Right renal pelvis (tissue), 4 donors: ENCODE measurements at places on chromosomes 7 and 10. TPM values are rescaled to one million over a fixed set of nuclear protein-coding genes. Genes with fewer than 3 reads are reported as not detected.

GRCh38 chr10:86390337-86391120, 23.9 kb upstream of the GRID1 start:
- DNase-seq: no peak

- no peak for DNase-seq
These were observed 164.2 kb upstream of the PITRM1 start for GRCh38 chr10:3336673-3337293.

DNA sequence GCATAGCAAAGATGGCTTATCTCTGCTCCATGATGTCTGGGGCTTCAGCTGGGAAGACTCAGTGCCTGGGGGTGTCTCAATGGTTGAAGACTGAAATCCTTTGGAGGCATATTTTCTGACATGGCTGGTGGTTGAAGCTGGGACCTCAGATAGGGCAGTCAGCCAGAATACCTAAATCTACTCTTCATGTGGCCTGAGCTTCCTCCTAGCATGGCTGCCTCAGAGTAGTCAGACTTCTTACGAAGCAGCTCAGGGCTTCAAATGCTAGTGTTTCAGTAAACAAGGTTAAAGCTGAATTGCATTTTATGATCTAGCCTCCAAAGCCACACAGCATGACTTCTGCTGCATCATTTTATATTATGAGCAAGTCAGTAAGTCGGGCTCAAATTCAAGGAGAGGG, 2.6 kb upstream of the BRAF start:
- no peak for DNase-seq

DNA sequence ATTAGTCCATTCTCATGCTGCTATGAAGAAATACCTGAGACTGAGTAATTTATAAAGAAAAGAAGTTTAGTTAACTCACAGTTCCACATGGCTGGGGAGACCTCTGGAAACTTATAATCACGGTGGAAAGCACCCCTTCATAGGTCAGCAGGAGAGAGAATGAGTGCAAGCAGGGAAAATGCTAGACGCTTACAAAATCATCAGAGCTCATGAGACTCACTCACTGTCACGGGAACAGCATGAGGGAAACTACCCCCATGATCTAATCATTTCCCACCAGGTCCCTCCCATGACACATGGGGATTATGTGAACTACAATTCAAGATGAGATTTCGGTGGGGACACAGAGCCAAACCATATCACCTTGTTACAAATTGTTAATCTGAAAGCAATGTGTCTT, 15.8 kb downstream of the TAS2R39 start:
- no peak for DNase-seq

DNA sequence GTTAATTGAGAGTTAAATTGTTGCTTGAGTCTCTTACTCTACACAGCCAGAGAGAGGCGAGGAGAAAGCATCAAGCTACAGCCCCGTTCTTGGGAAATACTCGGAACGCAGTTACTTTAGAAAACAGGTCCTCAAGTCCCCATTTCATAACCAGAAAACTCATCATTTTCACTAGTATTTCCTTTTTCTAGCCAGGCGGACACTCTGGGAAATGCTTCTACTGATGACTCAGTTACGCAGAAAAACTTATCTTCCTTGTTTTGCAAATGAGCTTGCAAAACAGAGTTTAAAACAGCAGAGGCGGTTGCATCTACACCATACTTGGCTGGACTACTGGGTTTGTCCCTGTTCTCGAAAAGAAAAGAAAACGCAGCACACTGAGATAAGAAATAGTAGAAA, 111.4 kb upstream of the FGFR2 start:
- no peak for DNase-seq

GRCh38 chr7:144545330-144545729, 141.8 kb upstream of the NOBOX start:
- DNase-seq: no peak

DNA sequence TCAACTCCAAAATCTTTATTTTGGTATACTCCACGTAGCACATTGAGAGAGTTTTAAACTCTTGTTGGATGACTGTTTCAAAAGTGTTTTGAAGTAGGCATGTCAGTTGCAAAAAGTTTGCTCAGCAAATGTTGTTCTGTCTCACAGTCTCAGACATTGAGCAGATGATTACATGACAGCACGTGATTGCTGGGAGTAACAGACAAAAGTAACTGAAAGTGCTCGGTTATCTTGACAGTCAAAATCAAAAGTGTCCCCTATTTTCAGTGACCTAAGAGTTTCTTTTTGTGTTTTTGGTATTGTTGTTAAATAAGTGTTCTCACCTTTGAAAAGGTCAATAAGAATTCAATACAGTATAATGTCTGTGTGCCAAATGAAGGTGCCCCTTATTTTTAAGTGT, 84.3 kb downstream of the CFTR start:
- no peak for DNase-seq

- DNase-seq: no peak
These were observed 143.7 kb downstream of the SLIT1 start for GRCh38 chr10:97042081-97042480.

DNA sequence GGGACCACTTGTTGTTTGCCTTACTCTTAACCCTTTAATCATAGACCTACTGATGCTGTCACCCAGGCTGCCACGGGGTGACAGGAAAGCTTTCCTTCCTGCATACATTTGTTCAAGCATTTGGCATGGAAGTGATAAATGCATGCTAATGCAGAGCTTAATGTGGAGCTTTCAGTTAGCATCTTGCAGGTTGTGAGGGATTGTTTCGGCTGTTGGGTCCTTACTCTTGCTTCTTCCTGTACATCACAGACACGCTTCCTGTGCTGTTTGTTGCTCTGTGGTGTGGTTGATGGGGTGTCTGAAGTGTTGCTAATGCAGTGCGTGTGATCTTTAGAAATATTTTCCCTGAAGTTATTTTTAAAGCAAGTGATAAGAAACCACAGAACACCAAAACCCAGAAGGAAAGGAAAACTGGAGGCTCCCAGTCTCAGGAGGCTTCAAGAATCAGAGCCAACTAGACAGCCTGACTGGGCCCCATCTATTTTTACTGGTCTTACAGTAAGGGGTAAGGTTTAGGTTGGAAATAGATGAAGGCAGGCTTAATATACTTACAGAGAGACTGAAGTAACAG, 143.1 kb downstream of the CHN2 start:
- no peak for DNase-seq

DNA sequence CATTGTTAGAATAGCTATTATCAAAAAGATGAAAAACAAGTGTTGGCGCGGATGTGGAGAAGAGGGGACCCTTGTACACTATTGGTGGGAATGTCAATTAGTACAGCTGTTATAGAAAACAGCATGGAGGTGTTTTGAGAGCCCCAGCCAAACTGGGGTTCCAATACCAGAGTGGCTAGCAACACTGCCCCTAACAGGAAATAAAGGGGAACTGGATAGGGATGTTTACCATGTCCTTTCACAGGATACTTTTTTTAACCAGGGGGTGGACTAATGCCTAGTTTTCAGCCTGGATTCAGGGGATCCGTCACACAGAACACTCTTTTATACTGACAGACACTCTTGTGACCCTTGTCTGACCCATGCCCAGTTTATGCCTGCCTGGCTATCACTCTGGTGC, 6.9 kb upstream of the GSTK1 start:
- no peak for DNase-seq

Gene MACC1
- polyA plus RNA-seq: 10.8 TPM

Gene TFPI2
- polyA plus RNA-seq: 8.3 TPM

Gene KRIT1
- 48.1 TPM for polyA plus RNA-seq

Gene SPDYE9
- polyA plus RNA-seq: 0.29 TPM
